ENCODE measurements at places on chromosomes 3 and 15. TPM values are rescaled to one million over a fixed set of nuclear protein-coding genes. Genes with fewer than 3 reads are reported as not detected.

The ZNF620 gene
- 3.1 TPM for total RNA-seq

The XXYLT1 gene
- 4.6 TPM for total RNA-seq

The SKOR1 gene
- total RNA-seq, result 2.7 TPM

The MESP2 gene
- not detected for total RNA-seq

The CCR5 gene
- 4.0 TPM for total RNA-seq

The CCR8 gene
- total RNA-seq, result 6.7 TPM

The ACTRT3 gene
- not detected for total RNA-seq

The GABRR3 gene
- total RNA-seq, result not detected

The CD86 gene
- 0.63 TPM for total RNA-seq

The CACNA1D gene
- total RNA-seq, result 0.47 TPM

The MNS1 gene
- not detected for total RNA-seq

The OR5K2 gene
- total RNA-seq, result not detected

The SNX22 gene
- 0.58 TPM for total RNA-seq

The ECE2 gene
- not detected for total RNA-seq

The PAQR9 gene
- total RNA-seq, result not detected

The TM4SF18 gene
- total RNA-seq, result not detected

The DNAH12 gene
- total RNA-seq, result 0.25 TPM

The CLDN16 gene
- total RNA-seq, result not detected

All from T-cell (primary cell).